ENCODE measurements at places on chromosomes 11 and 22.

DNA sequence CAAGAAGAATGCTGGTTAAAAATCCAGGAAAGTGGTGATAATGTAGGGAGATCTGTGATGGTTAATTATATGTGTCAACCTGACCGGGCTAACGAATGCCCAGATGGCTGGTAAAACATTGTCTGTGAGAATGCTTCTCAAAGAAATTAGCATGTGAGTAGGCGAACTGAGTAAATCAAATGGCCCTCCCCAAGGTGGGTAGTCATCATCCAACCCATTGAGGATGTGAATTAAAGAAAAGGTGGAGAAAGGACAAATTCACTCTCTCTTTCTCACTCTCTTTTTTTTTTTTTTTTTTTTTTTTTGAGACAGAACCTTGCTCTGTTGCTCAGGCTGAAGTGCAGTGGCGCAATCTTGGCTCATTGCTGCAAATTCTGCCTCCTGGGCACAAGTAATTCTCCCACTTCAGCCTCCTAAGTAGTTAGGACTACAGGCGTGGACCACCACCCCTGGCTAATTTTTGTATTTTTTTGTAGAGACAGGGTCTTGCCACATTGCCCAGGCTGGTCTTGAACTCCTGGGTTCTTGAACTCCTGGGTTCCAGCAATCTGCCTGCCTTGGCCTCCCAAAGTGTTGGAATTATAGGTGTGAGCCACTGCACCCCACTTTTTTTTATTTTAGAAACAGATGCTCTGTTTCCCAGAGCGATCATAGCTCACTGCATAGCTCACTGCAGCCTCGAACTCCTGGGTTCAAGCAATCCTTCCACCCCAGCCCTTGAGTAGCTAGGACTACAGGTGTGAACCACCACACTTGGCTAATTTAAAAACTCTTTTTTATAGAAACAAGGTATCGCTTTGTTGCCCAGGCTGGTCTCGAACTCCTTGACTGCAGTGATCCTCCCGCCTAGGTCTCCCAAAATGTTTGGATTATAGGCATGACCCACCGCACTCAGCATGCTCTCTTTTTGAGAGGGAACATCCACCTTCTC lies 22.0 kb upstream of the P2RY6 start:
- H3K36me3 ChIP-seq, result no peaks in the 10 kb centered on the region
- no peaks in the 10 kb centered on the region for H3K4me1 ChIP-seq
- no peaks in the 10 kb centered on the region for H3K27me3 ChIP-seq
- DNase-seq, result no peak
- no peak overlapping the region for H3K27ac ChIP-seq

DNA sequence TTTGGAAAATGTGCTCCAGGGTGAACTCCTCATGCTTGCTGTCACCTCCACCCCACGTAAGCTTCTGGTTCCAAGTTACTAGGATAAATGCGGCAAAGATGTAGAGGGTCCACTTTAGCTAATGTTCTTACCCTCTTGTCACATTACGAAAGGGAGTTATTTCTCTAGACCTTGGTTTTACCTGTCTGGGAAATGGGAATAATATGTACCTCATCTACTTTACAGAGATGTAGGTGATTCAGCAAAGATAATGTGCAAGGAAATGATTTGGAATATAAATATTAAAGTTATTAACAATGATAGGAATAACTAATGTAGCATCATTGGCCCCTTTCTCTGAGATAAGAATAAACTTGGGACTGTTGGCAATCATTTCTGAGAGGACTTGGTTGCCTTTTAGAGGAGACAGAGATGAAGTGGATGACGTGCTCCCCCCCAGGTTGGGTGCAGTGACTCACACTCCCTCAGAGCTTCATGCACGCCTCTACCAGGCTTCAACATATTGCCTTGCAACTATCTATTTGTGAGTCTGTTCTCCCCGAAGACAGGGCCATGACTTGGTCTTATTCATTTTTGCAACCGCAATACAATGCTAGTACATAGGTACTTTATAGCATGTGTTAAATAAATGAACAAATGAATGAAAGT lies 97.1 kb downstream of the ME3 start:
- no peaks in the 10 kb centered on the region for H3K27me3 ChIP-seq
- DNase-seq, result no peak
- no peaks in the 10 kb centered on the region for H3K36me3 ChIP-seq
- peaks cover 45% of the 10 kb centered on the region for H3K4me1 ChIP-seq

DNA sequence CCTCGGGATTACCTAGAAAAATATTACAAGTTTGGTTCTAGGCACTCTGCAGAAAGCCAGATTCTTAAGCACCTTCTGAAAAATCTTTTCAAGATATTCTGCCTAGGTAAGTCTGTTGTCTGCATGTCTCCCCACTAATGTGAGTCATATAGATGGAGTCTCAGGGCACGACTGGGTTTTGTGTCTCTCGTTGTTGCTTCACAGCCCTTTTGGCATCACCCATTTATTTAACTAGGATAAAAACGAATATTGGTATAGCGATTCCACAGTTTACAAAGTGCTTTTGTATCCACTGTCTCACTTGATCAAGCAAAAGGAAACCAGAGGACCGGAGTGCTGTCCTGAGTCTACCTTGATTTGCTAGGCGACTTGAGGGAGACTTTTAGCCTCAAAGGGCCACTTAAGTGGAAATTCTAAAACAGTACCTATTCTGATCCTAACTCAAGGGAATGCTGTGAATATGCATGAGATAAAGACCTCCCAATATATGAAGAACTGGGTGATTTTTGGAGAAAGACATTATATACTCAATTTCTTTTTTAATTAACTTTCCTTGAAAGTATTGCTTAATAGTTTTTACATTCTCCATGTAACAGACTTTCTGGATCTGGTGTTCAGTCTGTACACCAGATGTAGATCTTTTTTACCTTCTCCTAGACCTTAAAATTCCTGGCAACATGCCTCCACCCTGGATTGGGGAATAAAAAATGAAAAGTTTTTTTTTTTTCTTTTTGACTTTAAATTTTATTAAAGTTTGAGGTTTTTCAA lies 590 bp downstream of the NNMT start:
- DNase-seq, result no peak
- no peaks in the 10 kb centered on the region for H3K4me1 ChIP-seq
- H3K36me3 ChIP-seq, result no peaks in the 10 kb centered on the region
- H3K4me3 ChIP-seq, result no peak overlapping the region
- 0 out of 2 replicates have a peak, but pooled peaks cover 2% of the 10 kb centered on the region for H3K27me3 ChIP-seq
- H3K27ac ChIP-seq, result no peak overlapping the region

DNA sequence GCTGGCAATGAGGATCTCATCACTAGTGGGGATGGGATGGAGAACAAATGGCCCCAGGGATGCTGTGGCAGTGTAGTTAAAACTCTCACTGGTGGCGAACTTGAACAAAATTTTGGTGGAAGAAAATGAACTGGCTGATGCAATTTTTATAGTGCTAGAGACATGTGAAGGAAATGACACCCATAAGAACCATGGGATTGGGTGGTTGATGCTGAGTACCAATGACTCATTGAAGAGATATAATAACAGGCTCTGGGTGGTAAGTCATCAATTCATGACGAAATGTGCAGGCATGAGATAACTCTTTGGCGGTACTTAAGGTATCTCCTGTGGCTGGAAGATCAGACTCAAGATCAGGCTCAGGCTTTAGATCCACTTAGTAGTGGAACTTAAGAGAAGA lies 172.9 kb upstream of the DDI1 start:
- H3K27ac ChIP-seq, result no peak overlapping the region
- H3K27me3 ChIP-seq, result no peaks in the 10 kb centered on the region
- no peak for DNase-seq

GRCh38 chr22:49329636-49330035 lies 498.0 kb downstream of the BRD1 start:
- H3K27me3 ChIP-seq, result no peaks in the 10 kb centered on the region
- no peak overlapping the region for H3K4me3 ChIP-seq
- no peak overlapping the region for H3K27ac ChIP-seq
- no peak for DNase-seq
- no peaks in the 10 kb centered on the region for H3K4me1 ChIP-seq
- H3K36me3 ChIP-seq, result no peaks in the 10 kb centered on the region

GRCh38 chr11:108927791-108928545 lies 263.1 kb downstream of the DDX10 start:
- H3K4me3 ChIP-seq, result no peak overlapping the region
- DNase-seq, result no peak
- H3K36me3 ChIP-seq, result no peaks in the 10 kb centered on the region
- no peaks in the 10 kb centered on the region for H3K27me3 ChIP-seq
- 0 out of 2 replicates have a peak, but pooled peaks cover 4% of the 10 kb centered on the region for H3K4me1 ChIP-seq

DNA sequence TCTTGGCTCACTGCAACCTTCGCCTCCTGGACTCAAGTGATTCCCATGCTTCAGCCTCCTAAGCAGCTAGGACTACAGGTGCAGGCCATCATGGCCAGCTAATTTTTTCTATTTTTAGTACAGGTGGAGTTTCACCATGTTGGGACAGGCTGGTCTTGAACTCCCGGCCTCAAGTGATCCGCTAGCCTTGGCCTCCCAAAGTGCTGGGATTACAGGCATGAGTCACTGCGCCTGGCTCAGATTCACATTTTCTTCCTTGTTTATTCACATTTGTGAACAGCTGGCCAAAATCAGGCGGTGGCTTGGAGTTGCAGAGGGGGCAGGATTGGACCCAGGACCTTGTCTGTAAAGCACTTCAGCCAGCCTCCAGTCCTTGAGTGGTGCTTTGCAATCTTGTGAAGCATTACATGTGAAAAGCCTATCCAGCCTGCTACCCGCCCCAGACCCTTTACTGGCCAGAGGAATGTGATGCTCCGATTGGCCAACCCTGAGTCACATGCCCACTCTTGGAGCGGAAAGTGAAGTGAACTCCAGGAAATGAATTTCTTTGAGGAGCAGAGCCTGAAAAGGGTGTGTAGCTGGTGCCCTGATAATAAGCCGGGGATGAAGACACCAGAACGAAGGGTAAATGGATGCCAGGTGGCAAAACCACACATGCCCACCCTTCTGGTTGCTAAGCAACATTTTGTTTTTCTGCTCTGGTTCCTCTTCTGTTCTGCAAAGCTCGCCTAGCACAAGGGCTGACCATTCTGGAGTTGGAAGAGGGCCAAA lies 62.6 kb upstream of the PTPRJ start:
- H3K27me3 ChIP-seq, result no peaks in the 10 kb centered on the region
- H3K4me1 ChIP-seq, result peaks cover 34% of the 10 kb centered on the region
- no peak overlapping the region for H3K4me3 ChIP-seq

DNA sequence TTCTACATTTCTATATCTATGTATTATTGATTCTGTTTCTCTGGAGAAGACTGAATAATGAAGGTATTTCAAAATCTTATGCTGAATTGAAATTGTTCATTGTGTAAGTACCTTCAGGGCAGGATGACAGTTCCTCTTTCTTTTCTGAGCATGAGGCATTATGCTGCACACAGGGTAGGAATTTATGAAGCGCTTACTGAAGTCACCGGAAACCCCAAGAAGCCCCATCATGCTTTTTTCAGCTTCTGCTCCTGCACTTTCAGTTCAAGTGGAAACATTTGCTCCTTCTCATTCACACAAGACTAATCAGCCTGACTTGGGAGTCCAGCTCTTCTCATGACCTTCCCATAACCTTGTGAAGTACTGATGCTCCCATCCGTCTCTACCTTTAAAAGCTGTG lies 314.7 kb upstream of the SORL1-AS1 start:
- H3K27me3 ChIP-seq, result peaks cover 13% of the 10 kb centered on the region
- no peaks in the 10 kb centered on the region for H3K36me3 ChIP-seq
- H3K4me3 ChIP-seq, result no peak overlapping the region
- H3K4me1 ChIP-seq, result no peaks in the 10 kb centered on the region
- DNase-seq, result no peak

DNA sequence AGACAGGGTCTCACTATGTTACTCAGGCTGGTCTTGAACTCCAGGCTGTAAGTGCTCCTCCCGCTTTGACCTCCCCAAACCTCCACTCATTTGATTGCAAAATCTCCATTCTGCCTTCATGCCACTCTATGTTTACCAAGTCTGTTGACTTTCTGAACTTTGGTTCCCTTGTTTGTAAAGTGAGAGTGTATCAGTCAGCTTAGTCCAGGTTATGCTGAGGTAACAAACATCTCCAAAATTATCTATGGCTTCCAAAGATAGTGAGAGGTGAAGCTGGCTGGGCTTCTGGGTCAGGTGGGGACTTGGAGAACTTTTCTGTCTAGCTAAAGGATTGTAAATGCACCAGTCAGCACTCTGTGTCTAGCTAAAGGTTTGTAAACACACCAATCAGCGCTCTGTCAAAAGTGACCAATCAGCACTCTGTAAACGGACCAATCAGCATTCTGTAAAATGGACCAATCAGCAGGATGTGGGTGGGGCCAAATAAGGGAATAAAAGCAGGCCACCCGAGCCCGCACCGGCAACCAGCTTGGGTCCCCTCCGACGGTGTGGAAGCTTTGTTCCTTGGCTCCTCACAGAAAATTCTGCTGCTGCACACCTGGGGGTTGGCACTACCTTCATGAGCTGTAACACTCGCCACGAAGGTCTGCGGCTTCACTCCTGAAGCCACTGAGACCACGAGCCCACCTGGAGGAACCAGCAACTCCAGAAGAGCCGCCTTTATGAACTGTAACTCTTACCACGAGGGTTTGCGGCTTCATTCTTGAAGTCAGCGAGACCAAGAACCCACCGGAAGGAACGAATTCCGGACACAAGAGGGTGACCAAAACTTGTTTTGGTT lies 109.3 kb downstream of the MIAT start:
- H3K27ac ChIP-seq, result no peak overlapping the region
- H3K27me3 ChIP-seq, result no peaks in the 10 kb centered on the region
- H3K4me1 ChIP-seq, result no peaks in the 10 kb centered on the region
- no peaks in the 10 kb centered on the region for H3K36me3 ChIP-seq
- no peak overlapping the region for H3K4me3 ChIP-seq
- DNase-seq, result no peak

DNA sequence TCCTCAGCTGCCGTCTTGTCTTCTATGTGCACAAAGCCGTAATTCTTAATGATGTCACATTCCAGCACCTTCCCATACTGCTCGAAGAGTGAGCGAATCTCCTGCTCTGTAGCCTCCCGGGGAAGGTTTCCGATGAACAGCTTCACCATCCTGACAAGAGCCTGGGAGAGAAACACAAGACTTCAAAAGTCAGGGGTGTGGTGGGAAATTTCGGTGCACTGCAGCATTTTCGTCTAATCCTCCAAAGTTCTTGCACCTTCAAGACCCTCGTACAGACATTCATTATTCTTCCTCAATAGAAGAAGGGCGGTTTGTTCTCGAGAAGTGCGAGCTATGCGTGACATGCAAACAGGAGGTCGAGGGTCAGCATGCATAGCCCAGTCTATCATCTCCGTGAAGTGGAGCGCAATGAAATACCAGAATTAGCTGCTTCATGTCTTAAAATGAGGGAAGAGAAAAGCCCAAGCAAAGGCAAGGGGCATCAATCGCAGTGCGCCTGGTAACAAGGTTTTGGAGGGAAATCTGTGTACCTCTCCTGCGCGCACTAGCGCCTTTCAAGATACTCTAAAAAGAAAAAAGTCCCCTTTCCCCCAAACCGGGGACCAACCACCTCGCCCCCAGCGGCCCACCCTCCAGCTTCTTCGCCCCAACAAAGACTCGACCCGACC lies 622 bp downstream of the RBM4B start:
- no peak for DNase-seq
- peak overlapping the region; percentile 92 for H3K4me3 ChIP-seq
- H3K36me3 ChIP-seq, result peaks cover 5% of the 10 kb centered on the region
- no peaks in the 10 kb centered on the region for H3K27me3 ChIP-seq
